Activated CD4-positive, alpha-beta T cell treated with anti-CD3 and anti-CD28 coated beads for 24 hours (primary cell): ENCODE measurements at places on chromosomes 13 and 19.

DNA sequence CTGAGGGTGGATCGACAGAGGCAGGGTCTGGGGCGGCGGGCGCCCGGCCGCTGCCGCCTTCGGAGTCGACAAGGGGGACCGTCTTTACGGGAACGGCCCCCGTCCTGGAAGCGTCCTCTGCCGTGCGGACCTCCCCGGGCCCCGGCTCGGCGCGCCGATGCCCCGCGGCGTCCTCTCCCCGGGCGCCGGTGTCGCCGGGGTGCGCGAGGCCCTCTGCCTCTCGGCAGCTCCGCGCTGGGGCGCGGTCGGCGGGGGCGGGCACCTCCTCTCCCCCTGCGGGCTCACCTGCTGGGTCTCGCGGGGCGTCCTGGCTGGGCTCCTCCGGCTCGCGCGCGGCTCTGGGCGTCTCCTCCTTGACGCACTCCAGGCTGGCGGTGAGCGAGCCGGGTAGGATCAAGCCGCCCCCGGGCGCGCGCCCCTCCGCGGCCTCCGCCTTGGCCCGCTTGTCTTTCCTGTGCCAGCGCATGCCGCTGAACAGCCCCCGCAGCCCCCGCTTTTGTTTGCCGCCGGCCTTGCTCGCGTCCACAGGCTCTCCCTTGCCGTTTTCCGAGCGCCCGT is 1.5 kb downstream of the AMER2 start:
- peak; percentile 4 for DNase-seq

DNA sequence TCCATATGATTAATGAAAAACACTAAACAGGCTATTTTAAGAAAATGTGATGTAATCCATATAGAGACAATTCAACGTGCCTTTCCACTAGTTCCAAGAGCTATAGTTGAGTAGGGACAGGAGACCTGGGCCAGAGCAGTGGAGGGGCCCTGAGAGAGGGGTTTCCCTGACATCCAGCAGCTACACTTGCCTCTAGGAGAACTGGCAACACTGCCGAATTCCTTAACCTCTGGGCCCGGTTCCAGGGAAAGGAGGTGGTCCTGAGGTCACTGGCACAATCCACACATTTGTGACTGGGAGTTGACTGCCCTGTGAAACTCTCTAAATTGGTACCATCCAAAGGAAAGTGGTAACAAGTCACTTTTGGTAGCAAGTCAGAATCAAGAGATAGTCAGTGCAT is 264.4 kb downstream of the DCLK1 start:
- DNase-seq = no peak

- DNase-seq = peak; percentile 76
These were observed at the start of gene SAMD1 for GRCh38 chr19:14090509-14091080. Gene SAMD1 (minus strand): TSS chr19:14090751.

- DNase-seq = no peak
These were observed 121.0 kb downstream of the MRPL57 start for GRCh38 chr13:21297447-21297846.

DNA sequence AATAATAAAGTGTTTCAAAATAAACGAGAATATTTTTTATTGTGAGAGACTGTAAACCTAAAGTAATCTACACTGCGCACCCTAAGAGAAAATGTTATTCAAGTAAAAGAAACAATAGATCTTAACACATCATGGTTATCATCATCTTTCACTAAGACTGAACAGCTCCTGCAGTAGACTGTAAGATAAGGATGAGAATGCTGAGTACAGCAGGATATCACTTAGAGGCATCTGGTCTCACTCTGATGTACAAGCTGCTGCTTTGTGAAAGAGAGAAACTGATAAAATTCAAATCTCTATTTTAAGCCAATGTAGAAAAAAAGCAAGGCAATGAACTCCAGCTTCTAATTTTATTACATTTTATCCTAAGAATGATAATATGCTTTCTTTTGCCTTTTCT is 261.7 kb upstream of the HTR2A start:
- DNase-seq = no peak

DNA sequence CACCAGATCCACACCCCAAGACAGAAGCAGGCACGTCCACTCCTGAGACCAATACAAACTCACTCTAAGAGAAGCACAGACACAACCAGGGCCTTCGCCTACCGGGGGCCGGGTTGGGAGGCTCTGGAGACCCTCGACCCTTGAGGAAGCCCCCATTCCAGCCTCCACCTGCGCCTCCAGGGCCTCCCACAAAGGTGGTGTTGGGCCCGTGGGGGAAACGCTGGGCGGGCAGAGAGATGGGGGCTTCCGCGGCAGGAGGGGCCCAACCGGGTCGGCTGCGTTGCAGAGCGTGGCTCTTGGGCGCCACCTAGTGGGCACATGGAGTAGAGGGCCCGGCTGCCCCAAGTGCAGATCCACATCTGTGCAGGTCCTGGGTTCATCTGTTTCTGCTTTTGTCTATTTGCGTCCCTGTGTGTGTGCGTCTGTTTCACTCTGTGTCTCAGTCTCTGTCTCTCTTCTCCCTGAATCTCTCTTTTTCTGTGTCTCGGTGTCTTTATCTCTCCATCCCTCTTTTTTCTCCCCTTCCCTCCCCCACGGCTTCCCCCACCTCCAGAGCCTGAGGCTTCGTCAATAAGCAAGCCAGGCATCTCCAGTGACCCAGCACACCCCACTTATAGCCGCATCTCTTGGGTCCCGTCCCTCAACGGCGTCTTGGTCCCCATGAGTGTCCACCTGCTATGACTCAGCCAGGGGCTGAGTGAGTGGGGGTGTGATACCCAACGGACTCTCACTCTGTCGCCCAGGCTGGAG is 10.5 kb upstream of the TINCR start:
- peak; percentile 62 for DNase-seq
